ENCODE measurements at places on chromosomes 13 and 19.

GRCh38 chr13:67643516-67644055 is 413.4 kb upstream of the PCDH9 start:
- DNase-seq: no peak

GRCh38 chr19:57947088-57947418 is 453 bp downstream of the ZNF256 start:
- DNase-seq: no peak

DNA sequence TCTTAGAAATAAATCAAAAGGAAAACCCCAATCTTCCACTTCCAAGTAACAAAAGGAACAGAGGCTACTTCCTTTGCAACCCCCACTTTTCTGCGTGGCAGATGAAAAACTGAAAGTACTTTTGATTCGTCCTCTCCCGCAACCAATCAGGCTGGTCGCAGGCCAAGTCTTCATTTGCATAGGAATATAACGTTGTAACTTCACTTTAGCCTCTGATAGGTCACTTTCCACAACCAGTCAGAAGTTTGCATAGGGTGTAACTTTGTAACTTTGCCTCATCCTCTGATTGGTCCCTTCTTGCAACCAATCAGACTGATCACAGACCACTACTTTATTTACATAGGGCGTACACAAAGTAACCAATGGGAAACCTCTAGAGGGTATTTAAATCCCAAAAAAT is 37.2 kb downstream of the TGDS start:
- DNase-seq: no peak

GRCh38 chr19:2331601-2332246 is 3.2 kb downstream of the SPPL2B start:
- DNase-seq: no peak

DNA sequence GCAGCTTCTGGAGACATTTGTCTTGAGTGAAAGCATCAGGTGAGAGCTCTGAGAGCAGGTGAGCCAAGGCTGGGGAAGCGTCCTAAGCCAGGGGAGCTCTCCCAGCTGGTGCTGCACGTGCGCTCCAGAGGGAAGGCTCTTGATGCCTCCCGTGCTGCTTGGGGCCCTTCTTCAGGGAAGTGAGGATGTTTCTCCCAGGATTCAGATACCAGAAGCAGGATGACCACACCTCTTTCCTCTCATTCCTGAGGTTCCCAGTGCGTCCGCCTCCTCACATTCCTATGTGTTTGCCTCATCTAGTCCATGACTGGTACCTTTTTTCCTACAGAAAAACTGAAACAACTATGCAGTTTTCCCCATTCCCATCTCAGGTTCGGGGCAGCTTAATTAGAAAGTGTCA is 231.0 kb upstream of the IRS2 start:
- DNase-seq: no peak

DNA sequence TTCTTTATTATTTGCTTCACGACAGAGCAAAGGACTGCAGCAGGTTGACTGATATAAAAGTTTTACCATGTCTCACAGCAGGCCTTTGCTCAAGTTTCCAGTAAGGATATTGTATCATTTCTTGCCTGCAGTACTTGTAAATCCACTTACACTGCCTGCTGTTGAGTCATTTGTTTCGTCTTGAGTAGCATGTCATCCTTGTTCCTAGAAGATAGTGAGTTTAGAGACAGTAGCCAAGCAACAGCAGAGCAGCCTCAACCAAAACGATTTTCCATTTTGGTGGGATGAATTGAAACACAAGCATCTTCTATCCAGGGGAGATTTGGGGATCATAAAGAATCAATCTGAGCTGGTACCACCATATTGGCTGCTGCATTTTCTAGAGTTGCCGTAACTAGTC is 24.0 kb upstream of the ALOX5AP start:
- no peak for DNase-seq

DNA sequence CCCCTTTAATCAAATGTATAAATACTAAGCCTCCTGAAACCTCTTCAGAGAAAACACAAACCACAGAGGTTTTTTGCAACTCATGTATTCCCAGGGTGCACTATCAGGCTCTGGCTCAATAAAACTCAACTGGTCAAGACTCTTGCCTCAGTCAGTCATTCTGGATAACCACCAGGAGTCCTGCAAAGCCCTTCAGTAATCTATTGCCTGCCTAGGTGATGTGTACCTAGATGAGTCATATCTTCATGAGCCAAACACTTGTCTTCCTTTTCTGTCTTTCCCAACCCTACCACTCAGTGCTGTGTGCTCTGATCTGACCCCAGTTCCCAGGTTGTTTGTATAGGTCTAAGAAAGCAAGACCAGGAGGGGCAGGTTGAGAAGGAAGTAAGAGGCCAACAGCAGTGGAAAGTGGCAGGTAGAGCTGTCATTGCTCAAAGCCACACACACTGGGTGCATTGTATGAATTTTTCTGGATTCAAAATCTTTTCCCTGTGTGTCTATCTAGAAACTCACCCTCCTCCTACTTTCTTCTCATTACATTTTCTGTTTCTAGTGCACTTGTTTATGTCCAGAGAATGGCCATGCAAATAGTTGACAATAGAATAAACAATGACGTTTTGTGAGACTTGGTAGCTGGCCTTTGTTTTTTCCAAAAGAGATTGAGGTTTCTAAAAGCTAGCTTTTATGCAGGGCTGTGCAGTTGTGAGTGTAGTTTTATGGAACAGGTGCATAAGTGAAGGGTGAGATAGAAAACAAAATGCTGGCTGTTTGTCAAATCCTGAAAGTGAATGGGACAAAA is 48.1 kb downstream of the PSG1 start:
- no peak for DNase-seq

DNA sequence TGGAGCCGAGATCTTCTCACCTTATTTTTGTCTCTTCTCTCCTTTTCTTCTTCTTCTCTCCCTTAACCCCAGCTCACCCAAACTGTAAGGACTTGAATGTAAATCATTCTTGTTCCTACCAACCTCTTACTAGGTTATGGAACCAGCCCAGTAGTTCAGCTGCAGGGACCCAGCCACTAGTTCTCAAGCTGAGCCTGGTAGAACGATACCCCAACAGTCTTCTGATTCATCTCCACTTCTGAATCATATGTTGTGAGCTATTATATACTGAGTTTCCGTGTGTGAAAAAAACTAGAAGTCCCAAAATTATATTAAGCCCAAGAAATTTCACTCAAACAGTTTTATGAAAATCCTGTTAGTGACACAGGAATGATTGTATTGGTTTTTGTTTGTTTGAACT is 67.7 kb downstream of the DCT start:
- DNase-seq: no peak

DNA sequence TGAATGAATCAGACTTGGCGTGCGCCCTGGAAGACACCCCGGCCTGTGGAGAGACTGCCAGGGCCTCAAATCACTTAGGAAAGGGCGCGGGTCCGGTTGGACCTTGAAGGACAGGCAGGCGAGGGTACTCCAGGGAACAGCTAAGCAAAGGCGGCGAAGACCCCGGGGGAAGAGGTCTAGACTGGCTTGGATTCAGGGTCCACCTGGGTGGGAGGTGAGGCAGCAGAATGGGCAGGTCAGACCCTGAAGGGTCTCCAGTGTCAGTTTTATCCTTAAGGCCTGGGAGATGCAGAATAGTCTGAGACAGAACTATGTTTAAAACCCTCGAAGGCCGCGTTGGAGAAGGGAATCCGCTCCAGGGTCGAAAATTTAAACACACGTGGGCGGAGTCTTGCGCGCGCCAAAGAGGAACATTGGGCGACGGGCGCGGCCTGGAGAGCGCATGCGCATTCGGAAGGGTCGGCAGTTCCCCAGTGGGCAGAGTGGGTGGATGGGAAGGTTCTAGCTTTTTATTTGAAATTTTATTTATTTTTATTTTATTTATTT is 567 bp upstream of the SMG9 start:
- peak; percentile 82 for DNase-seq

DNA sequence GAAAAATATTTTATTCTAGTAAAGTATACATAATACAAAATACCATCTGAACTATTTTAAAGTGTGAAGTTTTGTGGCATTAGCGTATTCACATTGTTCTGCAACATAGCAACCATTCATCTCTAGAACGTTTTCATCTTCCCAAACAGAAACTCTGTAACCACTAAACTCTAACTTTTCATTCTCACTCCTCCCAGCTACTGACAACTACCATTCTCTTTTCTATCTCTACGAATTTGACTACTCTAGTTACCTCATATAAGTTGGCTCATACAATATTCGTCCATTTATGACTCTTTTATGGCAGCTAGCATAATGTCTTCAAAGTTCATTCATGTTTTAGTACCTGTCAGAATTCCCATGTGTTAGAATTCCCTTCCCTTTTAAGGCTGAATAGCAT is 150.5 kb upstream of the MIR17HG start:
- DNase-seq: no peak

GRCh38 chr19:42228641-42229040 is 8.5 kb downstream of the ZNF526 start:
- no peak for DNase-seq

- no peak for DNase-seq
These were observed 59.8 kb downstream of the SLC7A9 start for GRCh38 chr19:32809754-32810153.

- DNase-seq: no peak
These were observed 3.3 kb downstream of the DOT1L start for GRCh38 chr19:2166741-2167738.

DNA sequence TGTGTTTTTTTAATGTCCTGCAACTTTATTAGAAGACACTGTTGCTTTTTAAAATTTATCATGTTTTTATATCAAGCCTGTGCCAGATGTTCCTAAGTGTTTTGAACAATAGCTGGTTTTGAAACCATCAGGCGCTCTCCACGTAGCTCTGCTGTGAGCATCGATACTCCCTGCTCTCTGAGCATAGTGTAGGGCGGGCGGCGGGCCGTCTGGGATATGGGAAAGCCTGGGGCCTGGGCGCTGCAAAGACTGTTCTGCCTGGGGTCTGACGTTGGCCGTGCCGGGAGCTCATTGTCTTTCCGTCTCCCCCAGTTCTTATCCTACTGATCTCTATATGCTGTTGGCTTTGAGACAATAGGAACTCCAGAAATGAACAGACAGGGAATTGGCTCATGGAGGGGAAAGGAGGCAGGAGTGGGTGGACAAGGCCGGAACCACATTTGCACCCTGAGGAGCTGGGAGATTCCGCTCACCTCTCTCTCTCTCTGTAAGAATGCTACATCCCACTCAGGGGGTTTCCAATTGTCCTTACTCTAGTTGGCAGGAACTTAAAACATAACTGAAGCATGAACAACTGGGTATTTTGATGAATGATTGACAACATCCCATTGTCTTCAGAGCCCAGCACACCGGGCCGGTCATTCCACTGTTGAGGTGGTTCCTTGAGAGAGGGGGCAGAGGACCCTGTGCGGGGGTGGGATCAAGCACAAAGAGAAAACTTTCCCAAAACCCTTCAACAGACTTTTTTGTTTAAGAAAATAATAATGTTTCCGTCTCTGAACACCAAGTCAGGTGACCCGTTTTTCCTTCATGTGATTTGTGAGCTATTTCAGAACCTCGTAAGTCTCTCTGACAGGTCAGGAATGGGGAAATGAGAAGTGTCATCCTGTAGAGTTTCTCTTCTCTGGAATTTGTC is 64.7 kb downstream of the COL4A2 start:
- DNase-seq: no peak

- DNase-seq: no peak
These were observed 28.2 kb downstream of the NLRP5 start for GRCh38 chr19:56014765-56015164.

DNA sequence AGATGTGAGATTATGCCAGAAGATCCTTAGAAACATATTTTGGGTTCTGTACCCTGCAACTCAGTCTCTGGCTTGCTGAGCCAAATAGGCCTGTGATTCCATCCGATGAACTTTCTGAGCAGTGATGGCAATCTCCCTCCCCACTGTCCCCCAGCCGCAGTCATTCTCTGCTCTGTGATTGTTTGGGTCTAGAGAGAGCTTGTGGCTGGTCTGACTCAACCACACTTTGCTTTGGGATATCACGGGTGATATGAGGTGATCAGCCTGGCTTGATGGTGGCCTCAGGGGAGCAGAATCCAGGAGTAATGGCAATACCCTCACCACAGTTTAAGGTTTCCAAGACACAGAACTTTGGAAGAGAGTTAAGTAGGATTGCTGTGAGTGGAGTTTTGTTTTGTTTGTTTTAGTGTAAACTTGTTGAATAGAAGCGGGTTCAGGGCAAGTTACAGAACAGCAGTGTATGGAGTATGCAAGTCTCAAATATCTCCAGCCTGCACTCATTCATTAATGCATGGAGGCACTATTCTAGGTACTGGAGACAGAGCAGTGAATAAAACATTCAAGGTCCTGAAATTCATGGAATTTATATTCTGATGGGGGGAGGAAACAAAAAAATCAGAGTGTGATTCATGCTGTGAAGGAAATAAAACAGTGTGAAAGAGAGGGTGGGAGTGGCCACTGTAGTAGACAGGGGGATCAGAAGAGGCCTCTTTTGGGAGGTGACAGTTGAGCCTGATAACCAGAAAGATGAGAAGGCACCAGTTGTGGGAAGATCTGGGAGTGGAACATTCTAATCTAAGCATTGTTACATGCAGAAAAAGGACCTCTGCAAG is 5.3 kb downstream of the SAMD4B start:
- no peak for DNase-seq

GRCh38 chr19:8922591-8922990 is 87.6 kb downstream of the MUC16 start:
- DNase-seq: no peak

Measured in GM20000 (cell line).